ENCODE measurements at places on chromosomes 1 and 21.

DNA sequence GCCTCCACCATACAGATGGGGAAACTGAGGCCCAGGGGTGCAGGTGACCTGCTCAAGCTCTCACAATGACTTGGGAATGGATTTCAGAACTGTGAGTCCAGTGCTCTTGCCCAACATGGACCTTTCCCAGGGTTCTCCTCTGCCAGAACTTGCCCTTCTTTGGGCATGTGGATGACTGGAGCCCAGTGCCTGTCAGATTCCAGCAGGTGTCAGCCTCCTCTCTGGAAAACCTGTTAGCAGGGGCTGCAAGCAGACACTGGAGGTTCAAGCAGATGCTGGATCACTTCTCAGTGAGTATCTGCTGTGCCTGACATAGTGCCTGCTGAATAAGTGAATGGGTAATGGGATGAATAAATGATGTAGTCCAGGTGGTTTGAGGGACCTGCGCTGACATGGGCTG is 314.2 kb upstream of the POU3F1 start:
- no peak for DNase-seq

DNA sequence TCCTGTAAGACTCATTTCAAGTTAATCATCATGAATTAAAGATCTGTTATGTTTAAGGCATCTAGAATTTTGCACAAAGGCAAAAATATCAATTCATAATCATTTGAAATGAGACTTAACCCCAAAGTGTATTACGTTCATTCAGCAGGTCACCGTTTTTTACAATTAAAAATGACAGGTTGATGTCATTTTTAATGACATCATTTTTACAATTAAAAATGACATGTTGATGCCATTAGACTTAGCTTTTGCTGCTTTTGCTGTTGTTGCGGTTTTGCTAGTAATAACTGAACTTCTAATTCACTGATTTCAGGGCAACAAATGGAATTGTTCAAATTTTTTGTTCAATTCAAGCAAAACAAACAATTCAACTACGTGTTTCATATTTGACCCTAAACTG is 17.0 kb downstream of the PRMT6 start:
- no peak for DNase-seq

DNA sequence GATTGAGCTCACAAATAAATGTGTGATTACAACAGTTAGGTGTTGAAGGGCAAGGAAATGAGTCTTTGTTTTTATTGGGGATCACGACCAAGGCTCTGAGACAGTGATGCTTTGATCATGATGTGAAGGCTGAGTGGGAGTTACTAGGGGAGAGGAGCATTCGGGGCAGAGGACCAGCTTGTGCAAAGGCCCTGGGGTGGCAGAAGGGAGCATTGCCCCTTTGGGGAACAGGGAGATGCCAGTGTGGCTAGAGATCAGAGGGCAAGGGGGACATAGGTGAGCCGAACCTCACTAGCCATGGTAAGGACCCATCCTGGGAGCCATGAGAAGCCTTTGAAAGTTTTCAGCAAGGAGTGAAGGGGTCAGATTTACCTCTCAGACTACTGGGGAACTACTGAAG is 31.1 kb downstream of the TNFRSF8 start:
- DNase-seq: no peak

DNA sequence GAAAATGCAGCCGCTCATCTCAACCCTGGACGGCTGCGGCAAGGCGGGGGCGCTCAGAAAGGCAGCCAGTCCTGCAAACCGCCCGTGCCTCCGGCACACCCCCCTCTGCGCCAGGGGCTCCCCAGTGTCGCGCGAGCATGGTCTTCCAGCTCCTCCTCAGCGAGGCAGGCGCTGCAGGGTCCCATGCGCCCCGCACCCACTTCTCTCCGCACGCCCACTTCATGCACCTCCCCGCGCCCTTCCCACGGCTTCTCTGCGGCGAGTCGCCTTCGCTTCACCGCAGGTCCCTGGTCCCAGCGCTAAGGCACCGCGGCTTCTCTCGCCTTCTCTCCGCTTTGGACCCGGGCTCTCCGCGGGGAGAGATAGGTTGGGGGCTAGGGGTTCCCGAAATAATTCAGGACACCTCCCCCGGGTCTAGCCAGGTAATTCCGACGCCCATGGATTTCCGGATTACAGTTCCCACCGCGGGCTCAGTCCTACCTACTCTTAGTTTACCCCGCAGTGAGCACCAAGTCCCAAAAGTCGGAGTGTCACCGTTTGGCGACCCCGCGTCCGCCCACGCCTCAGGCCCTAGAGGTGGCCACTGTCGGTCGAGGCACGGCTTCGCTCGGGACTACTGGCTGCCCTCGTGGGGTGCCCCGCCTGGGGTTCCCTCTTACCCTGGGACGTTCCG is 67.5 kb downstream of the SYT2 start:
- DNase-seq: no peak

DNA sequence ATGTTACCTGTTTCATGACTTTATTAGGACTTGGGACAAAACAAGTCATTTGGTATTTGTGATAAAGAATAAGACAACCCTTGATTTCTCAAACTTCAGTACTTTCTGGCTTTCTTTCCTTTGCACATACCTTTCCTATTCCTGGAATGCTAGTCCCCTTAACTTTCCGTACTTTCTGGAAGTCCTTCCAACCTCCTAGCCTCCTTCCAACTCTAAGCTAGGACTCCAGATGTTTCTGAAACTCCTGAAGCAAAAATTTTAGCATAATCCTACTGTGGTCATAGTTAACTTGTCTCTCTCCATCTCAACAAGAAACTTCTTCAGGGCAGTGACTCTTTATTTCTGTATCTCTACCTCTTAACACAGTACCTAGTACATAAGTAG is 19.8 kb upstream of the C1orf105 start:
- DNase-seq: no peak

- DNase-seq: no peak
Measured at GRCh38 chr21:35476621-35477395, 427.7 kb upstream of the RUNX1 start.

GRCh38 chr1:19319196-19319595 is 7.1 kb downstream of the SLC66A1 start:
- DNase-seq: no peak

- no peak for DNase-seq
Measured at GRCh38 chr1:105608713-105609112, 1447.8 kb upstream of the PRMT6 start.

GRCh38 chr1:7474786-7475502 is 296.2 kb upstream of the VAMP3 start:
- DNase-seq: no peak

GRCh38 chr21:27408826-27409225 is 441.9 kb upstream of the ADAMTS5 start:
- no peak for DNase-seq

GRCh38 chr1:35505911-35506798 is 51.0 kb downstream of the KIAA0319L start:
- no peak for DNase-seq

GRCh38 chr1:211811848-211812247 is 18.7 kb downstream of the LPGAT1 start:
- DNase-seq: no peak

DNA sequence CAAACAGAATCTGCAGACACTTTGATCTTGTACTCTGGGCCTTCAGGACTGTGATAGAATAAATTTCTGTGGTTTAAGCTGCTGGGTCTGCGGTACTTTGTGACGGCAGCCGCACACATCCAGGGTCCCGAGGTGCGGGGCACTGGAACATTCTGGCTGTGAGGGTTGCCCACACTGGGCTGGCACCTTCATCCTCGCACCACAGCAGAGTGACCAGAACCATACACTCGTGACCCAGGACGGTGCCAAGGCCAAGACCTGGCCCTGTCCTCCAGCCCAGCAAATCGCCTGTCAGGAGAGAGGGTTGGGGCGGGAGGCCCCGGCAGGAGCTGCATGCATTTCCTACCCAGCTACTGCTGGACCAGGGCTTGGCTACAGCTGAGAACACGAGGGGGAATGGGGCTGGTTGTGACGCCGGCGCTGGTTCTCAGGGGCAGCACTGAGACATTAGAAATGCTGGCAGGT is 2.6 kb upstream of the FTCD start:
- no peak for DNase-seq

GRCh38 chr1:3626025-3626424 is 1.2 kb downstream of the TPRG1L start:
- no peak for DNase-seq

DNA sequence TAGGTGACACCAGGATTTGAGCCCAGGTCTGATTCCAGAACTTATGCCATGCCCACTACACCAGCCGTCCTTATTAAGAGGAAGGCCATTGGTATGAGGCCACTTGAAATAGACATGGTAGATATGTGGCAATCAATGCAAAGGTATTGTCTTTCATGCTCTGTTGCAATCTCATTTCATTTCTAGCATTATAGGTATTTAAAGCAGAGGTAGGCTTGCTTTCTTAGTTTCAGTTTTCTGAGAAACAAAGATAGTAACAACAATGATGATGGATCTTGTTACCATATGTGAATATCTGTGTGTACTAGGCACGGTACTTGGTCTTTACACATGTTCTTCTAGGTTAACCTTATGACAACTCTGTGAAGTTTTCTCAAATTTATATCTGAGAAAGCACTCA is 113.1 kb downstream of the FGGY start:
- no peak for DNase-seq

DNA sequence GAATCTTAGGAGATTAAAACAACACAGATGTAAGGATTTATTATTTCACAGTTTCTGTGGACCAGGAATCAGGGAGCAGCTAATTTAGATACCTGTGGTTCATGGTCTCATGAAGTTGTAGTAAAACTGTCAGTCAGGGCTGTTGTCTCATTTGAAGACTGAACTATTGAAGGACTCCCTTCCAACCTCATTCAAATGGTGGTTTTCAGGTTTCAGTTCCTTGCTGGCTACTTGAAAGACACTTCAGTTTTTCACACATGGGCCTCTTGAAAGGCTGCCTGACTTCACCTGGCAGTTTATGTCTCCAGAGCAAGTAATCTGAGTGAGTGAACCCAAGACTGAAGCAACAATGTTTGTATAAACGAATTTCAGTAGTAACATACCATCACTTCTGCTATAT is 915.9 kb downstream of the PLA2G4A start:
- peak; percentile 76 for DNase-seq

- no peak for DNase-seq
Measured at GRCh38 chr1:37661401-37661800, 26.7 kb upstream of the RSPO1 start.

GRCh38 chr1:70202173-70202758 is 3.1 kb downstream of the LRRC40 start:
- no peak for DNase-seq

DNA sequence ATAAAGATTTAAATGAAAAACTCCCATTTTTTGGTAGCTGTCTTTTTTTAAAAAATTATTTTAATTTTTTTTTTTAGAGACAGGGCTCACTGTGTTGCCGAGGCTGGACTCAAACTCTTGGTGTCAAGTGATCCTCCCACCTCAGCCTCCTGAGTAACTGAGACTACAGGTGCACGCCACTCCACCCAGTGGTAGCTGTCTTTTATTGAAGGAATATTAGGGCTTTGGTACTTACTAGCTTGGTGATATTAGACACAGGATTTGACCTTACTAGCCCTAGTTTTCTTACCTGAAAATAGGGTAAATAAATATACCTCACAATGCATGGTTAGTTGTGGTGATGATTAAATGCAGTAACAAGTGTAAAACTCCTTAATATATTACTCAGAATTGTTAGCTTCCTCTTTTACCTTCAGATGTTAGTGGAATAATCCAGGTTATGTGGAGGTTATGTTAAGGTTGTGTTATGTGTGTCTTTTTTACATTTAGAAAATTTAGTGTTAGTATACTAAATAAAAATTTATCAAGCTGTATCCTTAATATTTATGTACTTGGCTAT is 66.8 kb downstream of the PHACTR4 start:
- DNase-seq: no peak

DNA sequence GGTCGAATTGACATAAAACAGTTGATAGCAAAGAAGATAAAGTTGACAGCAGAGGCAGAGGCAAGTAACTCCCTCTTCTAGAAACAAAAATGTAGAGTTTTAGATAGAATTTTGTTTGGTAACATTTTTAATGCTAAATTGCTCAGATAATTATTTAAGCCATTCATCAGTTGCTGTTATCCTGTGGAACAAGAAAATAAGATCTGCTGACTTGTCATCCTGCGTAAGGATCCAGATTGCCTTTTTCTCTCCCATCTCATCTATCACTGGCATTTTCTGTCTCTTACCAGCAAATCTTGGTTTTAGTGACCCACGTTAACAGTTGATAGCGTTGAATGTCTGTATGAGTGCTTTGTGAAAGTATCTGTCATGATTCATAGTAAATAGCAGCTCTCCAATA is 29.8 kb downstream of the SOAT1 start:
- DNase-seq: no peak

- DNase-seq: no peak
Measured at GRCh38 chr1:74772945-74773344, 40.0 kb downstream of the TYW3 start.

- DNase-seq: no peak
Measured at GRCh38 chr1:6996371-6996770, 211.1 kb downstream of the CAMTA1 start.

- no peak for DNase-seq
Measured at GRCh38 chr1:68015369-68015768, 35.1 kb downstream of the DIRAS3 start.

DNA sequence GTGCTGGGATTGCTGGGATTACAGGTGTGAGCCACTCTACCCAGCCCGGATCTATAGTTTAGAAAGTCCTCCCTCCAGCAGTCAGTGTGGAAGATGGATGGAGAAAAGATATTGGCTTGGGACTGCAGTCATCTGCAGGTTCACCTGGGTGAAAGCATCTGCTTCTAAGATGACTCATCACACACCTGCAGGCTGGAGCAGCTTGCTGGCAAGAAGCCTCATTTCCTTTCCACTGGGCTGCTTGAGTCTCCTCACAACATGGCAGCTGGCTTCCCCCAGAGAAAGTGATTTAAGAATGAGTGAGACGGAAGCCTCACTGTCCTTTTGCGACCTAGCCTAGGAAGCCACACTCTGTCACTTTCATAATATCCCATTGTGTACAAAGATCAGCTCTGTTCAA is 50.0 kb downstream of the FOXO6 start:
- DNase-seq: no peak

- DNase-seq: no peak
Measured at GRCh38 chr1:78060857-78061563, 15.2 kb downstream of the GIPC2 start.

- DNase-seq: no peak
Measured at GRCh38 chr1:242738702-242739645, 214.5 kb upstream of the PLD5 start.

DNA sequence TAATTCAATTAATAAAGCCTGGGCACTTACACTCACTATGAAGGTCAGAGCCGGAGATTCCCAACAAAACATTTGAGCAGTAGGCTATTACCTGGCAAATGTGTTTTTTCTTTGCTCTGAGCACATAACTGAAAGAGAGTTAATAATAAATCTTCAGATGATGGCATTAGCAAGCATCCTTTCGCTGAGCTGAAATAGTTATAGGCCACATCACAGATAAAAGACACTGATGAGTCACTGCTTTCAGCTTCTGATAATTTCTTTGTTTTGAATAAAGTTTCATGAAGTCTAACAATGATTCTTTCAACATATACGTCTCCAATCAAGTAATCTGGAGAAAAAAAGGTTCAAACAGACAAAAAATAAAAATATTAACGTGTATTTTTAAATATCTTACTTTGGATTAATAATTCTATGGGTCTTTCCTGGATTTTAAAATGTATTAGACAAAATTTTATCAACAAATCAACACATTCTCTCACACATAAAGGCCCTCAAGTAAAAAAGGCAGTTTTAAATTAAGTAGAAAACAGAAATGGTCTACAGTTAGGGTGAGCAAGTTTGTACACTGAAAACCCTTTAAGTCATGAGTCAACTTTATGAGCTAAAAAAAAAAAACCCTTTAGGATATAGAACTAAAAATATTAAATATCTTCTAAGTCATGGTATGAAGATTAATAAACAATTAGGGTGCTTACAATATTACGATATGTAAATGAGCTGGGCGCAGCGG is 33.1 kb downstream of the LTN1 start:
- no peak for DNase-seq

- peak; percentile 72 for DNase-seq
Measured at GRCh38 chr1:156160743-156161171, 7.4 kb downstream of the SEMA4A start.
